ENCODE measurements at places on chromosomes 16 and 17.

DNA sequence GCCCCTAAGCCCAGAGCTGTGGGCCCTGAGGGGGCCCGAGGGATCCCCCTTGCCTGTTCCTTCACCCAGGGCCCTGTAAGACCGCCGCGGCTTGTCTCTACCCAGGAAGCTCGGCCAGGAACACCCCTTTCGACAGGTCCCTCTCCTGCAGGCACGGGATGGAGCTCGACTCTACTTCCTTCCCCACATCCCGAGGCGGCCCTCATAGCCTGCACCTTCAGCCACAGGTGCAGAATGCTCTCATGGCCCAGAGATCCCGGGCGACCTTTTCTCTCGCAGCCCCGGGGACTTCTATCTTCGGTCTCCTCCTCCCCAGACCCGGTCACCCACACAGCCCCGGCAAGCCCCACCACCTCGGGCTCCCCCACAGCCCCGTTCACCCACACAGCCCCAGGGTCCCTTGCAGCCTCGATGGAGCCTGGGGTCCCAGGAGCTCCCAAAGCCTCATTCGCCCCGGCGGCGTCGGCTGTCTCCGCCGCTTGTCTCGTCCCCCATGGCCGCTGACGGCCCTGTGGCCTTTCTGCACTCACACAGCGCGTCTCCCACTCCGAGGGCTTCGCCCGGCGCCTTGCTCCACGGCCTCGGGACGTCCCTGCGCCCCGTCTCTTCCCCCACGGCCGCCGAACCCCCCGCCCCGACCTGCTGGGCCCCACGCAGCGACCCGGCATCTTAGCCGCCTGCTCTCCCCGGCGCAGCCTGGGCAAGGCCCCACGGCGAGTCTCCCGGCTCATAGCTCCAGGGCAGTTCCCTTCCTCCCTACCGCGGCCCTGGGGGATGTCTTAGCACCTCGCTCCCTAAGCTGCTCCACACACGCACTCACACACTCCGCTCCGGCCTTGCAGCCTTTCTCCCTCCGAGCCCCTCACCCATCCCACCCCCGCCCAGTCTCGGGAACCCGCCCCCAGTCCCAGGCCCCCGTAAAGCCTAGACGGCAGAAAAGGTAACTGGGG is 650 bp downstream of the KIAA0753 start:
- DNase-seq, result peak; percentile 65

GRCh38 chr17:74599448-74599939 is 7.4 kb upstream of the CD300LD start:
- DNase-seq, result no peak

DNA sequence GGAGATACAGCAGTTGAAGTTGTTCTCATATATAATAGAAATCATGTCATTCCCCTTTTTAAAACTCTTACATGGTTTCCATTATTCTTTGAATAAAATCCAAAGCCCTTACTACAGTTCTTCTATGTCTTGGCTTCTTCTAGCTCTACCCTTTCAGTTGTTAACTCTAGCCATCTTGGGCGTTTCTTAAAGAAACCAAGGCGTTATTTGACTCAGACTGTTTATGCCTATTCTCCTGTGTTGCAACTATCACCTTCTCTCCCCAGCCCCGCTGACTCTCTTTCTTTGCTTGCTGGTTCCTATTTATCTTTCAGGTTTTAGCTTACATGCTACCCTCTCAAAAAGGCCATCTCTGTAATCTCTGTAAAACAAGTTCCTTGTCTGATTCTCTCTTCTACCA is 32.7 kb downstream of the NFATC3 start:
- no peak for DNase-seq

DNA sequence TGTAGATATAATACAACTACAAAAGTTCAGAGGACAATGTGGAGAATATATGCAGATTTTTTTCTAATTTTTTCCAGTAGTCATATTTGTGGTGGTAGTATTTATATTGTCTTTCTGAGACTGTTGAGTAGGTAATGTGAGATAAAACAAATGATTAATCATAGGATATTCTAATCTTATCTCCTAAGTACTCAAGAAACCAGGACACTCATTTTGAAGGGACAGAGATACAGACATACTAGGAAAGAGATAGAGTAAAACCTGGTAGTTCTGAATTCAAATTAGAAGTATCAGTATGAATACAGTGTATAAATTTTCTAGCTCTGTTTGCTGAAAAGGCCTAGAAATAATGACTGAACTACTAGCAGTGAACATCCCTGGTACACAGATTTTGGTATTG is 141.7 kb upstream of the ASIC2 start:
- no peak for DNase-seq

GRCh38 chr16:522320-523096 is 5.0 kb upstream of the CAPN15 start:
- DNase-seq, result no peak

DNA sequence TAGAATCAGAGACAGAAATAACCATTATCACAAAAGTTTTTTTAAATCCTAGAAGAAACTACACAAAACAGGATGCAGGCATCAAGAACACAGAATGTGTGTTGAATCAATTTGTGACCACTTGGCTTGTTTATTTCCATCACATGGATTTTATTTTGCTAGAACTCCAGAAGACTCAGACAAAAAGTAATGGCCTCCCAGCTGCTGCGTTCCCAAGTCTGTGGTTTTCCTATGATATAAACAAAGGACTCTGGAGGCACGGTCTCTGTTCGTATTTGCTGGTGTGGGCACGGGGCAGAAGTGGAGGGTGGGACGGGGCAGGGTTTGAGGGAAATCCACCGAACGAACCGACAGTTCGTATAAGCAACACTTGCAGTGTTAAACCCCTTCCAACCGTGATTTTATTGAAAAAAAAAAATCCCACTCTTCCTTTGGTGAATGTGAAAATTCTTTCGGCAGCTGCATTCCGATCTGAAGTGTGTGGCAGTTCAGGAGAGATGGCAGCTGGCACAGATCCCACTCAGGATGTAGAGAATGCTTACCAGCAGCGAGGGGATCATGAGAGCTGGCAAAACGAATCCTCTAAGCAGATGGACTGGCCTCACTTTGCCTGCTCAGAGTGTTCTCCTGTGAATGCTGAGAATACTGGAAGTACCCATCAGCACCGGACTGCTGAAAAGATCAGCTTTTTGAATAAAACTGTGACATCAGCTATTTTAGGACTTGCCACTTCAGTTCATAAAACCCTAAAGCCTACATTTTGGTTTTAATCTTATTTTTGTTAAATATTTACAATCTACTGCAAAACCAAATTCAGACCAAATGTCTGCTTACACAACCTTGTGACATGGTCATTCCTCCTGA is 165.2 kb downstream of the VPS53 start:
- DNase-seq, result no peak

DNA sequence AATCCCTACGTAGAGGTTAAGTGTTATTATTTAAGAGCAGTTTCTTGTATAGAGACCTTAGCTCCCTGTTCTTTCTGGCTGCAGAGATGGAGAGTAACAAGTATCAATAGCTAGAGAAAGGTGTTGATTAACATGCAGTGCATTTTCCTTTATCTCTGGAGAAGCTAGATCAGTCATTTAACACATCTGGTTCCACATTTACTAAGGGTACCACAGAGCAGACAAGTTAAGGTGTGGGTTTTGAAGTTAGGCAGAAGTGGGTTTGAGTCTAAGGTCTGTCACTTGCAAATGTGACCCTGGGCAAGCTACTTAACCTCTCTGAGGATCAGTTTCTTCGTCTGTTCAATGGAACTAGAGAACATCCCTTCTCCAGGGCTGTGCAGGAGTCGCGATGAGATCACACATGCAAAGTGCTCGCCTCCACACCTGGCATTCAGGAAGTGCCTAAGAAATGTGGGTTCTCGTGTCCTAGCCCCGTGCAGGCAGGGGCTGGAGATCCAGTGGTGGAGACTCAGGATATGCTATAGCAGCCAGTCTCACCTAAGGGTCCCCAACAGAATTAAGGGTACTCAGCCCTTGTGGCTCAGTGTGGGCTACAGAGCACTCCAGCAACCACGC is 224.4 kb downstream of the XYLT1 start:
- no peak for DNase-seq

GRCh38 chr17:75959051-75959838 is 18.4 kb upstream of the FBF1 start:
- no peak for DNase-seq

DNA sequence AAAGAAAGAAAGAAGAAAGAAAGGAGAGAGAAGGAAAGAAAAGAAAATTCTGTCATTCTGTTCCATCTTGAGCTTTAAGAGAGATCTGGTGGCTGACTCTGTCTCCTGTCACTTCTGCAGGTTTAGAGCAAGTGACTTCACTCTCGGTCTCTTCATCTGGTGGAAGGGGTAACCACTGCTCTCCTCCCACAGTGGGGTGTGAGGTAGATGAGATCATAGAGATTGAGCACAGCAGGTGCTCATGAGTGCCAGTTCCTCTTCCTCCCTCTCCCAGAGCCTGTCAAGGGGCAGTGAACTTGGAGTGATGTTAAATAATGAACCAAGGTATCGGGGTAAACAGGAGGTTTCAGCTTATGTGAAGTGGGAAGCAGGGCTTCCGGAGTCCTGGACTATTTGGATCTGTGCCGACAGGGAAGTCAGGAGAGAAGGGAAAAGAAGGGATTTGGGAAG is 47.7 kb downstream of the BEAN1 start:
- DNase-seq, result no peak

GRCh38 chr17:77472468-77473310 is 331.9 kb downstream of the SEC14L1 start:
- DNase-seq, result no peak

DNA sequence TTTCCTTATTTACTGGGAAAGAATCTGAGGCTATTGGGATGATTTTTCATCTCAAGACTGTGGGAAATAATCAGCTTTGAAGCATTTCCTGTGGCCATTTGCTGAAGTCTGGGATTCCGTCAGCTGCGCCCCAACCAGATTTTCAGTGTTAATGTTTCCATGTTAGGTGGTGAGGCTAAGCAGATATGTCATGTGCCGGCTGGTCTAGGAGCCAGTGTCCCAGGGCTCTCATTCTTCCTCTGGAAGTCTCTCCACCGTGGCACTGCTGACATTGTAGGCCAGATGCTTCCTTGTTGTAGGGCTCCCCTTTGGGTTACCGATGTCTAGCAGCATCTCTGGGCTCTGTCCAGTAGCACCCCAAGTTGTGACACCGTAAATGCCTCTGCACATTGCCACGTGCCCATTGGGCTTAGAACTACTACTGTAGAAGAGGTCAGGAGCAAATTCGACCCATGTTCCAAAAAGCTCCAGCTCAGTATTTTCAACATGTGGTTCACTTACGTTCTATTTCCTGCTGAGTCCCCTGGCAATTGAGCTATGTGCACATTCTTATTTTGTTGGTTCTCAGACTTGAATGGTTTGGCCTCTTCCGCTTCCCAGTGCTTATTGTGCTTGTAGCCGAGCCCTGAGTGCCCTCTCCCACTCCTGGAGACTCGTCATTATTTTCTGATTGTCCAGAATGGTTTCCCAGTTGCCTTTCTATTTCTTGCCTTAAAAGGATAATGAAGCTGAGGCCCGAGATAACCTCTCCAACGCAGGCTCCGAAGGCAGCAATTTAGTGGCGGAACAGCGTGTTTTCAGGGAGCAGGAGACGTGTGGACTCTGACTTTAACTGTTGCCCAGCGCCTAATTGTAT is 82.2 kb downstream of the SPECC1 start:
- DNase-seq, result no peak

GRCh38 chr17:16406742-16407674 is 8.4 kb upstream of the TRPV2 start:
- DNase-seq, result peak; percentile 25

Data from erythroblast (primary cell).